ENCODE measurements at places on chromosomes 3 and 15. TPM values are rescaled to one million over a fixed set of nuclear protein-coding genes. Genes with fewer than 3 reads are reported as not detected.
A peak's percentile ranks its signal among the peaks of the same experiment; 100 is the strongest.

DNA sequence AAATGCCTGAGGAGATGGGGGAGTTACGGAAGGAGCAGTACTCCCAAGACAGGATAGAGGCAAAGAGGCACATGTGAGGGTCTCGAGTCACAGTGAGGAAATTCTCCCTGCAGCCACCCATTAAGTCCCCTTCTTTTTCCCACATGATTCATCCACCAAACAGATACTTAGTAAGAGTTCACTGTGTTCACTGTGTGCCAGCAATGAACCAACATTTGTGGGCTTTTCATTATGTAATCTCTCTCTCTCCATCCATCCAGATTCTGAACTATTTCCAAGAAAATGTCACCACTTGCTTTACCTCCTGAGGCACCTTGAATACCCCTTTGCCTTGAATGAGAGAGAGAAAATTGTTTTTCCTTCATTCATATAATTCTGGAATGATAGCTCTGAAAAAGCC lies 24.6 kb upstream of the LRRFIP2 start:
- no peak for DNase-seq

- peak; percentile 16 for DNase-seq
Measured at GRCh38 chr15:96893159-96893906, 562.8 kb downstream of the NR2F2 start.

- DNase-seq = no peak
Measured at GRCh38 chr15:93861956-93862741, 369.2 kb upstream of the MCTP2 start.

GRCh38 chr3:153221748-153222162 lies 59.7 kb downstream of the RAP2B start:
- peak; percentile 99 for DNase-seq

GRCh38 chr3:82796765-82797164 lies 1035.3 kb upstream of the GBE1 start:
- DNase-seq = no peak

The LRTM1 gene
- not detected for total RNA-seq

The OR5H15 gene
- total RNA-seq = not detected

Measured in fibroblast of the aortic adventitia (primary cell).